ENCODE measurements at places on chromosomes 4 and X.

DNA sequence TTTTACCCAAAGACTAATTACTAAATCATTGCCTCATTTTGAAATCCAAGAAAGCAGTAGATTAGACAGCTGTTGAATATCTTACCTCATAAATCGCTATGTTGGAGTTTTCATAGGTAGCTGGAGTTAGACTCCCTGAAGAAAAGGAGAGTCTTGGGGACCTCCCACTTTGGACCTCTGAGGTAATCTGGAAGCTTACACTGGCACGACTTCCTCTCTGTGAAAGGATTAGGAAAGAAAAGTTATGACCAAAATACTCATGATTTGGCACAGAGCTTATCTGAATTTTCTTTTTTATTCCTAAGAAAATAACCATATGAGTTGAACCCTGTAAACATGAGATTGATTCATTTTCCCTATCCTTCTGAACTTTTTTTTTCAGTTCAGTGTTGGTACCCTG lies 40.6 kb downstream of the GUCY2F start:
- DNase-seq = no peak
- no peaks in the 10 kb centered on the region for H3K4me1 ChIP-seq
- H3K27me3 ChIP-seq = no peaks in the 10 kb centered on the region
- no peak overlapping the region for H3K27ac ChIP-seq
- no peak overlapping the region for H3K4me3 ChIP-seq

- H3K4me1 ChIP-seq = no peaks in the 10 kb centered on the region
- H3K36me3 ChIP-seq = no peaks in the 10 kb centered on the region
- no peak overlapping the region for H3K4me3 ChIP-seq
- H3K27ac ChIP-seq = no peak overlapping the region
- DNase-seq = peak; percentile 74
- no peaks in the 10 kb centered on the region for H3K27me3 ChIP-seq
Observed at GRCh38 chr4:114156371-114156770, 176.9 kb upstream of the ARSJ start.

- H3K4me1 ChIP-seq = no peaks in the 10 kb centered on the region
- no peak overlapping the region for H3K4me3 ChIP-seq
- H3K36me3 ChIP-seq = no peaks in the 10 kb centered on the region
Observed at GRCh38 chrX:45711231-45711630, 510.6 kb upstream of the DIPK2B start.

GRCh38 chrX:105695451-105695850 lies 126.9 kb upstream of the NRK start:
- H3K4me3 ChIP-seq = no peak overlapping the region
- no peaks in the 10 kb centered on the region for H3K36me3 ChIP-seq
- no peaks in the 10 kb centered on the region for H3K4me1 ChIP-seq
- no peaks in the 10 kb centered on the region for H3K27me3 ChIP-seq

GRCh38 chr4:140904904-140905303 lies 148.7 kb upstream of the TBC1D9 start:
- H3K4me3 ChIP-seq = no peak overlapping the region
- H3K36me3 ChIP-seq = no peaks in the 10 kb centered on the region
- H3K27ac ChIP-seq = no peak overlapping the region
- H3K27me3 ChIP-seq = no peaks in the 10 kb centered on the region
- no peak for DNase-seq

- H3K4me3 ChIP-seq = no peak overlapping the region
- peak; percentile 80 for DNase-seq
- H3K4me1 ChIP-seq = peaks cover 3% of the 10 kb centered on the region
- no peak overlapping the region for H3K27ac ChIP-seq
- peaks cover 8% of the 10 kb centered on the region for H3K36me3 ChIP-seq
- H3K27me3 ChIP-seq = no peaks in the 10 kb centered on the region
Observed at GRCh38 chr4:37628977-37629609, 57.1 kb downstream of the RELL1 start.

DNA sequence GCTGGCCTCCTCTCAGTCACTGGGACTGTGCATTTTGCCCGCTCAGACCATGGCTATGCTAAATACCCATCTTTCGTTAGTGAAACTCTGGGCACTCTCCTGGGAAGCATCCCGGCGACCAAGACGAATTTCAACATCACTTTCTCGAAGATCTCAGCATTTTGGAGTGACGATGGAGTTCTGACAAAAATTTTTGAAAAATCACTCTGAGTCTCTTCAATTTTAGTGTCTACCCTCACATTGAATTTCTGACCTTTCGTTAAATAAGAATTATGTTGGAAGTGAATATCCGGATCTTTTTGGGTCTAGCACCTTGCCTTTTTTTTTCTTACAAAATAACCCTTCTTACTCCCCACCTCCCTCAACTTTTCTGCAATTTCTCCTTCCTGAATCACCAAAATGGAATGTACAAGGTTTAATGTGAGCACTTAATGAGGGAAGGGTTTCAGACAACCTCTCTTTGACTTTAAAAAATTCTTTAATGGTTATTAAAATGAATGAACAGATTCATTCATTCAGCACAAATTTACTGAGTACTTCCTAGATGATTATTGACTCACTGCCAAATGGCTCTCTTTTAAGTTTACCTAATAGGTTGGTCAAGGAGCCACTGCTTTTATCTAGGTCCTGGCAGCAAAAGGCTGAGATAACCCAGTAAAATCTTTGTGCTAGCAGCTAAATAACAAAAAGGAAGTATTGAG lies 746 bp upstream of the AADAT start:
- peaks cover 3% of the 10 kb centered on the region for H3K36me3 ChIP-seq
- peaks cover 6% of the 10 kb centered on the region for H3K4me1 ChIP-seq
- peak; percentile 26 for DNase-seq
- H3K4me3 ChIP-seq = peak overlapping the region; percentile 95

- H3K4me3 ChIP-seq = no peak overlapping the region
- no peaks in the 10 kb centered on the region for H3K27me3 ChIP-seq
- no peaks in the 10 kb centered on the region for H3K4me1 ChIP-seq
- H3K27ac ChIP-seq = no peak overlapping the region
- H3K36me3 ChIP-seq = no peaks in the 10 kb centered on the region
Observed at GRCh38 chr4:13109536-13109935, 374.6 kb downstream of the RAB28 start.

GRCh38 chr4:119209077-119209476 lies 3.4 kb upstream of the USP53 start:
- peak; percentile 96 for DNase-seq
- H3K27me3 ChIP-seq = no peaks in the 10 kb centered on the region
- H3K27ac ChIP-seq = peak overlapping the region; percentile 10
- H3K4me3 ChIP-seq = peak overlapping the region; percentile 34

- no peaks in the 10 kb centered on the region for H3K27me3 ChIP-seq
- H3K4me3 ChIP-seq = no peak overlapping the region
- no peak overlapping the region for H3K27ac ChIP-seq
- DNase-seq = no peak
- H3K36me3 ChIP-seq = no peaks in the 10 kb centered on the region
Observed at GRCh38 chr4:88613417-88613875, 21.2 kb downstream of the HERC3 start.

DNA sequence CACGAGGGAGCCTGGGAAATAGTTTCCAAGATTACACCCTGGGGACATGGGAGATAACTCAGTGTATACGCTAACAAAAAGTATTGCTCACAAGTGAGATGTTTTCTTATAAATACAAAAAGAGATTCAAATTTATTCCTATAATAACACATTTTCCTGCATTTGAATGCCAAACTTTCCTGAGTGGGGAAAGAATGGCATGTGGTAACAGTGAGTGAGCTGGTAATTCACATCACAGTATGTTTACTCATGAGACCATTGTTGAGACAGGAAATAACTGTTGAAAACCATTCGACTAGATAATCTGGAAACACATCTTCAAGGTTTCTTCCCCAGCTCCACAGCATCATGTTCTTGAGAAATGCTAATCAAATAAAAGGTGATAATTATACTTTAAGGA lies 109.1 kb downstream of the TASL start:
- no peaks in the 10 kb centered on the region for H3K36me3 ChIP-seq
- no peak overlapping the region for H3K27ac ChIP-seq

- H3K36me3 ChIP-seq = no peaks in the 10 kb centered on the region
- no peak overlapping the region for H3K27ac ChIP-seq
- DNase-seq = no peak
- no peaks in the 10 kb centered on the region for H3K4me1 ChIP-seq
- no peak overlapping the region for H3K4me3 ChIP-seq
Observed at GRCh38 chr4:73335679-73336078, 68.4 kb upstream of the ALB start.
